NCI-H2081 (cell line): ENCODE measurements at places on chromosomes 5 and 9.

DNA sequence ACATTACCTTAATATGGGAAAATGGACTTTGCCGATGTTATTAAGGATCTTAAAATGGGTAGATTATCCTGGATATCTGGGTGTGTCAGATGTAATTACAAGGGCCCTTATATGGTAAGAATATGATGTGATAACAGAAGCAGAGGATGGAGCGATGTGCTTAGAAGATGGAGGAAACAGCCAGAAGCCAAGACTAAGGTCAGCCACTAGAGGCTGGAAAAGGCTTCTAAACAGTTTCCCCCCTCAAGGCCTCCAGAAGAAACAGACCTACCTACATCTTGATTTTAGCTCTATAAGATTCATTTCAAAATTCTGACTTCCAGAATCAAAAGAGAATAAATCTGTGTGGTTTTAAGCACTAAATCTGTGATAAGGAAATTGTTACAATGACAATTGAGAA, 131.9 kb downstream of the CAAP1 start:
- DNase-seq = no peak

- no peak for DNase-seq
Observed at GRCh38 chr5:78717674-78718584, 69.4 kb upstream of the LHFPL2 start.

DNA sequence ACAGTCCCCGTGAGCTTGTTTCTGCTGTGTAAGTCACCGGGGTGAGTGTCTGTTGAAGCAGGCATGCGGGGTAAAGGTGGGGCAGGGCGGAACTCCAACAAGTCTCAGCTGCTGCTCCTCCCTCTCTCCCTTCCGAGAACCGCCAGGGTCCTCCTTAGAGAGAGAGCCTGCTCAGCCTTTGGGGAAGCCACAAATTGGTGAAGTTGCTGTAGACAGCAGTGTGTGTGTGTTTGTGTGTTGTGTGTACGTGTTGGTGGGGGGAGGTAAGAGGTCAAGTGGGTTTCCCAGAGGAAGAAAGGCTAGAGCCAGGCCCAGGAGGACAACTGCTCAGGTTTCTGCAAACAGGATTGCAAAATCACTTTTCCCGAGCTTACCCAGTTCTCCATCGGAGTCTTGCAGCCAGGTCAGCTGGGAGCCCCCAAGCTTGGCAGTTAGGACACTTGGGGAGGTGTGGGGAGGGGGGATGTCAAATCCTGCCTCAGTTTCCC, 38.9 kb upstream of the DAB2IP start:
- DNase-seq = no peak

DNA sequence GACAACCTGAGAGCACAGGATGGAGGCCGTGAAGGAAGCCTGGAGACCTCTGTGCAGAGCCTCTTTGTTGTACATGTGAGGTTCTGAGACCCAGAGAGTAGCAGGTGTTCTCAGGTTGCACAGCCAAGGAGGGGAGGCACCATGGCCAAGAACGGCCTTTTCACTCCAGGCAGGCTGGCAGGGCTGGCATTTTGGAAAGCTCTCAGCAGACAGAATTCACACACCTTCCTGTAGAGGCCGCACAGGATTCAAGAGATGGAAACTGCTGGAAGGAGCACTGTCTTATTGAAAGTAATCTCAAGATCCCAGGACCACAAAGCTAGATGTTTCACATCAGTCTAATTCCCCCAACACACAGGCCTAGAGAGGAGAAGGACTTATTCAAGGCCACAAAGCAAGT, 52.8 kb upstream of the XPA start:
- no peak for DNase-seq

- DNase-seq = no peak
Observed at GRCh38 chr9:6173914-6174313, 41.7 kb upstream of the IL33 start.

DNA sequence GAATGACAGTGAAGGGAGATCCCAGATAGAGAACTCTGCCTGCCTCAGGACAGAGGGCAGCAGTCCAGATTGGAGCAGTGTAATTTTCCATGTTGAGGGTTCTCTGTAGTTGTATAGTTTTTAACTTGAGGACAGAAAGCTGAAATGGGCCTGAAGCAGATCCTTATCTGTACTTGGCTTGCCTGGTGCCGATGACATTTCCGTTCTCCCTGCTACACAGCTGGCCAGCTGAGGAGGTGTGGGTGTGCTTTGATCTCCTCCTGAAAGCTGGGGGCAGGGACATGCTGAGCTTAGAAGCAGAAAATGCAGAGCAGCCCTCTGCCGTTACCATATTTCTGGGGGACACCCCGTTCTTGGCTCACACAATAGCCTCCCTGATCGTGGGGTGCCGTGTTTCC, 10.5 kb downstream of the GLRX start:
- no peak for DNase-seq

- no peak for DNase-seq
Observed at GRCh38 chr5:154923441-154924430, 14.3 kb downstream of the GEMIN5 start.

DNA sequence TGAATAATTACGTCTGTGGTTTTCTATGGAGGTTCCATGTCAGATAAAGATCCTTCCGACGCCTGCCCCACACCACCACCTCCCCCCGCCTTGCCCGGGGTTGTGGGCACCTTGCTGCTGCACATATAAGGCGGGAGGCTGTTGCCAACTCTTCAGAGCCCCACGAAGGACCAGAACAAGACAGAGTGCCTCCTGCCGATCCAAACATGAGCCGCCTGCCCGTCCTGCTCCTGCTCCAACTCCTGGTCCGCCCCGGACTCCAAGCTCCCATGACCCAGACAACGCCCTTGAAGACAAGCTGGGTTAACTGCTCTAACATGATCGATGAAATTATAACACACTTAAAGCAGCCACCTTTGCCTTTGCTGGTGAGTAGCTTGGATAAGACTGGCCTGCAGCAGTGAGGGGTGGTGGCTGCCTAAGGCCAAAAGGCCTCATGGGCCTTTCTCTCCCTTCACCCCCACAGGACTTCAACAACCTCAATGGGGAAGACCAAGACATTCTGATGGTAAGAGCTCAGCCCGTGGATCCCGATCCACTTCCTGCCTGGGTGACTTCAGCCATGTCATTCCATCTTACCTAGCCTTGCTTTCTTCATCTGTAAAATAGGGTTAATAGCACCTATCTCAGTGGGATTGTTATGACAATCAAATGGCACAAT, at the start of gene IL3:
TSS of gene IL3 (plus strand) at position 155 of the 661 bp plus-strand sequence. CDS start at position 207, 52 bp downstream.
- DNase-seq = no peak

- peak; percentile 64 for DNase-seq
Observed at GRCh38 chr5:134466241-134467069, 54.8 kb upstream of the CDKN2AIPNL start.

- no peak for DNase-seq
Observed at GRCh38 chr5:171459839-171460238, 40.4 kb downstream of the FGF18 start.

DNA sequence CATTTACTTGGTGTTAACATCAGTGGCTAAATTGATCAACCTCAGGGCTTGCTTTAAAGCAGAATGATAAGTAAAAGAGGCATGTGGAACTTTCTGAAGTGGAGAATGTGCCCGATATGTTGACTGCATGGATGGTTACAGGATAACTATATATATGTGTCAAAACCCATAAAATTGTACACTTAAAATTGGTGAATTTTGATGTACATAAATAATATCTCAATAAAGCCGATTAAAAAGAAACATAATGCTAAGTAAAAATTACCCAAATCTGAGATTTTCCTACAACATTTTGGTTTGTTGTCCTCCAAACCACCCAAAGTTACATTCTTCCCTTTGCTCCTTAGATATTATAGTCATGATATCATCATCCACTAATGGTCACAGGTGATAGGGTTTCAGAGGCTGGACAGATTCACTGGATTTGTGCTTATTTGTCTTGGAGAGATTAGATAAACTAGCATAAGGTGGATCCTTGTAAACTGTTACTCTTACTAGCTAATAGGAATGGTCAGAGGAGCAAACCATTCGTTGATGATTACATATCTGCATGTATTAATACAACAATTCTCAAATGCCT, 119.7 kb upstream of the RPS23 start:
- no peak for DNase-seq

- DNase-seq = no peak
Observed at GRCh38 chr5:115424446-115424845, 120.1 kb downstream of the FEM1C start.

DNA sequence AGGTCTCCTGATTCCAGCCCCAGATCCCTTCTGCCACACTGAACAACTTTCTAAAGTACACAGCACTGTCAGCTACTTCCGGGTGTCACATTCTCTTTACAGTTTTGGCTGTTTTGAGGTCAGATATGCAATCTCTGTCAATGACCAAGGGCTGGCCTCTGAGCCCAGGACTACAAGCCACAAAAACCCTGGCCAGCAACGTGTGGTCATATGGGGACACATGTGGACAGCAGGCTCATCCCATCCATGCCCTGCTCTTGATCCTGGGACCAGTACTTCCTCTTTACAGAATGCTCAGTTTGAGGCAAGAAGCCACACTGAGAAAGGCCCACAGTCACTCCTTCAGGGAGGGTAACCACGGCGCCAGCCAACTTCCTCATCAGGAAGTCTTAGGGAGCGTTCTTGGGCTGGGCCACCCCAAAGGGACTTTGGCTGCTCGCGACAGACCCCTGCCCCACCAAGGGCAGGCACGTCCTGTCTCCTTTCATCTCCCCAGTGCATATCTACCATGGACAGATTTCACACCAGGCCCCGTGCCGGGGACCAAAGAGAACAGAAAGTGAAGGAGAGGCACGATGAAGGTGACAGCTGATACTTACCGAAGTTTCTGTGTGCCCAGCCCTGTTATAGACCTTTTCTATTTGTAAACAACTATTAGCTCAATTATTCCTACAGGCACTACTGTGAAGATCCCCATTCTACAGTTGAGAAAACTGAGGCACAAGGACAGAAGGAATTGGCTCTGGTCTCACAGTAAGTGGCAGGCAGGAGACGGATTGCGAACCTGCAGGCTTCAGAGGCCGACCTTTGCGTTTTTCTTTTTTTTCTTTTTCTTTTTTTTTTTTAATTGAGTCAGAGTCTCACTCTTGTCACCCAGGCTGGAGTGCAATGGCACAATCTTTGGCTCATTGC, 37.3 kb downstream of the STK10 start:
- DNase-seq = no peak

DNA sequence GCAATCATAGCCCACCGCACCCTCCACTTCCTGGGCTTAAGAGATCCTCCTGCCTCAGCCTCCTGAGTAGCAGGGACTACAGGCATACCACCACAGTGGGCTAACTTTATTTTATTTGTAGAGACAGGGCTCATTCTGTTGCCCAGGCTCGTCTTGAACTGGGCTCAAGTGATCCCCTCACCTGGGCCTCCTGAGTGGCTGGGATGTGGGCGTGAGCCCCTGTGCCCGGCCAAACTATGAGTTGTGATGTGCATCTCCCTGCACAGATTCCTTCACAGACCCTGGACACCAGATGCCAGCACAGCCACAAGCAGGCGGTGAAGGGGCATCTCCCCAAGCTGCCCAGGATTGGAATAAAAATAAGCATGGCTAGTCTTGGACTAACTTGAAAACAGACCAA, 244.9 kb upstream of the IRX1 start:
- DNase-seq = no peak

- DNase-seq = no peak
Observed at GRCh38 chr5:96412868-96413449, 20.1 kb downstream of the PCSK1 start.

GRCh38 chr5:135813758-135814157, 20.7 kb upstream of the SLC25A48 start:
- DNase-seq = no peak

DNA sequence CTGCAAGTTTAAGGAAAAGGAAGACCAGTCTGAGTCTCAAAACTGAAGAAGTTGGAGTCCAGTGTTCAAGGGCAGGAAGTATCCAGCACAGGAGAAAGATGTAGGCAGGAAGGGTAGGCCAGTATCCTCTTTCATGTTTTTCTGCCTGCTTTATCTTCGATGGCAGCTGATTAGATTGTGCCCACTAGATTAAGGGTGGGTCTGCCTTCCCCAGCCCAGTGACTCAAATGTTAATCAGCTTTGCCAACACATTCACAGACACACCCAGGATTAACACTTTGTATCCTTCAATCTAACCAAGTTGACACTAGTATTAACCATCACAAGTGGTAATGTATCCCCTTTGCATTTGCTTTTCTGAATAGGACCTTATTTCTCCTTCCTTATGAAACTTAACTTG, 535.9 kb upstream of the FTMT start:
- no peak for DNase-seq

- DNase-seq = no peak
Observed at GRCh38 chr5:113807427-113807991, 294.0 kb downstream of the YTHDC2 start.

GRCh38 chr5:6466975-6467567, 18.4 kb downstream of the UBE2QL1 start:
- no peak for DNase-seq

DNA sequence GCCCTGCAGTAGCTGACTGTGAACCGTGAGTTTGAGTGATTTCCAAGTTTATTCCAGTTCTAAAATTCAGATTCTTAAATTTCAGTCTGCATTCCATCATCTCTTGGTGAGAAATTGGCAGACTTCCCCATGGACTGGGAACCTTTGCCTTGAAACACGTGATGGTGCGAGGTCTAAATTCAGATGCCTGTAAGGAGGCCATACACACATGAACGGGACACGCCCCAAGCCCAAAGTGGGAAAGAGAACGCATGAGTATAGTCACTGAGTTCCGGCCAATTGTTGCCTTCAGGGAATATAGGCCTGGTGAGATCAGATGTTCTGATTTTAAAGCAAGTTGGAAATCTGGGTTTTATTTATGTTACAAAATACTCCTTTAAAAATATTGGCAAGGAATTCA, 1084.4 kb upstream of the WWC1 start:
- DNase-seq = no peak

DNA sequence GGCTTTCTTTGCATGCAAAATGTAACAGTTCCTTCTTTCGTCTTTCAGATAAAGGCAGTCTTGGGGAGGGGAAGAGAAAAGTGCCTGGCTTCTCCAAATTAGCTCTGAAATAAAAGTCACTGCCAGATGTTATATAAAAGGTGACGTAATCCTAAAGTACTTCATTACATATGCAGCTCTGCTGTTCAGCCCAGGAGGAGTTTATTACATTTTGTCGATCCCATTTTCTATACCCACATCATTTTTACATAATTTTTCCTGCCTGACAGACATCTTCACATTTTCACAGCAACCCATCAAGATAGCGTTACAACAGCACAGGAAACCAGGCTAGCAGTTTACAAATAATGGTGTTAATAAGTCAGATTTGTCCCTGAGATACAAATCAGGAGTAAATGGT, 86.7 kb upstream of the SLC30A5 start:
- DNase-seq = no peak

DNA sequence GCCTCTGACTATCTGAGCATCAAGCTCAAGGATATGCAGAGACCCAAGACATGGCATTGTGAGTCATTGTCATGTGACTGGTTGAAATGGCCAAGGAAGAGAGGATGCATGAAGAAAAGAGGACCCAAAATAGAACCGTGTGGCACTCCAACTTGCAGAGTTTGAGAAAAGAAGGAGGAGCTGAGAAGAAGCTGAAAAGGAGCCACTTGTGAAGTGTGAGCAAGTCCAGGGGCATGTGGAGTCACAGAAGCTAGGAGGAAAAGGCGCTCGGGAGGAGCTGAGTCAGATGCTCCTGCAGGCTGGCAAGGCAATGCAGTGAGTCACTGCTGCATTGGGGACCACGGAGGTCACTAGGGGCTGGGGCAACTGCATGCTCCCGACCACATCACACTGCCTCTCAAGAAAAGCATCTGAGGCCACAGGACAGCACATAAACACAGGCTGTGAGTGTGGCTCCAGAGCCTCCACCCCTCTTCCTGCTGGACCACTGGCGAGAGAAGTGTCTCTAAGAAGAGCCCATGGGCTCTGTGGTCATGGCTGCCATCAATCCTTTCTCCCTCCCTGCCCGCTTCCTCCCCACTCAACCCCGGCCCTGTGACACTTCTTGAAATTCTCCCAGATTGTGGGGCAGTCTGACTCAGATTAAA, 197.6 kb downstream of the DRD1 start:
- DNase-seq = no peak

GRCh38 chr9:112104901-112105300, 70.2 kb downstream of the SUSD1 start:
- no peak for DNase-seq
